ENCODE measurements at places on chromosomes 2 and 18.

DNA sequence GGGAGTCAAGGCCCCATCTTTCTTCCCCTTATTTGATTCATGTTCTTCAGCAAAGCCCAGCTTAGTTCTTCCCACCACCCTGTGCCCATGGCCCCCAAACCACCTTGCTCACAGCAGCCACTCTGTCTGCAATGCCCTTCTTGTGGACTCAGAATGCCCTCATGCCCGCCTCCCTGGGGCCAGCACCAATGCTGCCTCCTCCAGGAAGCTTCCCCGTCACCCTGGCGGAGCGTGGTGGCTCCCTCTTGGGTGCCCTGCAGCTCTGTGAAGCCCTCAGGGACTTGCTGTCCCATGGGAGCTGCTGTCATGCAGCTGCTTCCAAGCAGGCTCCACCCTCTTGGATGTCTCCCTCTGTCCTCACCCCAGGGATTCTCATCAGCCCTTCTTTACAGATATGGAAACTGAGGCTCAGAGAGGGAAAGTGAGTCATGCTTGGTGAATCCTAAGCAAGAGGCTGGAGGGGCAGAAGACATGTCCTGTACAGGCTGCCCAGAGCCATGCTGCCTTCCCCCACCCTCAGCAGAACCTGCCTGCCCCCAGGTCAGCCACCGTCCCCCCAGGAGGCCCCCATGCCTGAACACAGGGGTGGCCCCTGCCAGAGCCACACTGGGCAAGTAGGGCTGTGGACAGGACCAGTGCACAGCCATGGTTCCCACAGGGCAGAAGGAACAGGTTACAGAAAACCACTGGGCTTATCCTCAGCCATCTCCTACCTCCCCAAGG is 11.8 kb upstream of the DUSP2 start:
- DNase-seq = no peak

DNA sequence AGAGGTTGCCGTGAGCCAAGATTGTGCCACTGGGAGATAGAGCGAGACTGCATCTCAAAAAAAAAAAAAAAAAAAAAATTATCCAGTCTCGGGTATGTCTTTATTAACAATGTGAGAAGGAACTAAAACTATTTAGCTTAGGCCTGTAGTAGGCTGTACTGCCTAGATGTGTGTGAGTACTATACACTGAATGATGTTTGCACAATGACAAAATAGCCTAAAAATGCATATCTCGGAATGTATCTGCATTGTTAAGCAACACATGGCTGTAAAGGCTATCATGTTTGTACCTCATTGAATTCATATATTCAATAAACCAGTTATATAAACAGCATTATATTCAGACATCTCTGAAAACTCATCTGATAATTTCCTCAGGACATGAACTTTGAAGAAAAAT is 191.2 kb upstream of the SESTD1 start:
- DNase-seq = no peak

GRCh38 chr2:32948266-32948665 is 1.5 kb downstream of the LTBP1 start:
- no peak for DNase-seq

DNA sequence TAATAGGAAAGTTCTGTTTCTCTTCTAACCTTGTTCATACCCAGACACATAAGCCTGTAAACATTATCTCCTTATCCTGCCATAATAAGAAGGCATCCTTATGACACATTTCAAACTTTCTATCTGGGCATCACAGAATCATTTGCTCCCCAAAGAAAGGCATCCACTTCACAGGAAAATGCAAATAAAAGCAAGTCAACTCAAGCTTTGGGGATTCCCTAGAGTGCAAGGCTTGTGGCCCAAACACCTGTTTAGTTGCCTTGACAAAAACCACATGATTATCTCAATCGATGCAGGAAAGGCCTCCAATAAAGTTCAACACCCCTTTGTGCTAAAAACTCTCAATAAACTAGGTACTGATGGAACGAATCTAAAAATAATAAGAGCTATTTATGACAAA is 195.7 kb upstream of the GALNT5 start:
- no peak for DNase-seq

DNA sequence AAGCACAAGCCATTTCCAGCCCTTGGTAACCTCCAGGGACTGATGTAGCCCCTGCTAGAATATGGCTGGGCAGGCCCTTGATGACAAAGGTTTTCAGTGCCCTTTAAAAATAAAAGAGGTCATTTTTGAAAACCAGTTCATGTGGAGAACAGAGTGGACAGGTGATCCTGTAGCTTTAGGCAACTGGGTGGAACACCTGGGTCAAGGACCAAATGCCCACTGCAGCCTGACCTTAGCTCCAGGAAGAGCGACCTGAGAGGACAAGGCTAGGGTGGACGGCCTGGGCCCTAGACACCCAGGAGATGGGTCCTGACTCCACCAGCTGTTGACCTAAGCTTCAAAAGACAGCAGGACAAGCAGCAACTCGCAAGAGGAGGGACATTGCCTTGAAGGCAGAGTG is 116.6 kb downstream of the LIPG start:
- DNase-seq = no peak

DNA sequence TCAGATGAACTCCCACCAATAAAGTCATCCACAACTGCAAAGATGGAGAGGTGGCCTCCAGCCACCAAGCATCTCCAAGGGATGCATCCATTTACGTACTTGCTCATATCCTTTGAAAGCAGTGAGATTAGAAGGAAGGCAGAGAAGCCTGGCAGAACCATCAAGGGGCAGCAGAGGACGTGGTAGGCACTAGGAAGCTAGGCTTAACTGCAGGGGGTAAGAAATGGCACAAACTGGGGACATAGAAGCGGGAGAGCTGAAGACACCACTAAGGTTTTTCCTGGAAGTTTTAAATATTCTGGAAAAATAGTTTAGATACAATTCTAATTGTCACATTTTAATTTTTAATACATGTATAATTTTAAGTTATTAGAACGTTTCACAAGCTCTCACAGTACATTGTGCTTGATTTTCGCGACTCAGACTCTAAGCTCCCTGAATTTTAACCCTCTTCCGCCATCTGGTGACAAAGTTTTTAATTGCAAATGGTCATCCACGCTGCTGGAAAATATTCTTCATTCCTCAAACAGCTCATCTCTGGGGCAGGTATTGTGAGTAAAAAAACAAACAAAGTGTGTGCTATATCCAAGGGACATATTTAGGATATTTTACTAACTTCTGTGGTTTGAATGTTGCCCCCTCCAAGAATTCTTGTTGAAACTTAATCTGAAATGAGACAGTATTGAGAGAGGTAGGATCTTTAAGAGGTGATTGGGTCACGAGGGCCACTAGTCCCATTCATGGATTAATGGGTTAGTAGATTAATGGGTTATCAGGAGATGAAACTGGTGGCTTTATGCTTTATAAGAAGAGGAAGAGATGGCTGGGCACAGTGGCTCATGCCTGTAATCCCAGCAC is 1.6 kb upstream of the PSTPIP2 start:
- no peak for DNase-seq

- DNase-seq = no peak
These were observed 830 bp downstream of the DNER start for GRCh38 chr2:229713371-229714079.

DNA sequence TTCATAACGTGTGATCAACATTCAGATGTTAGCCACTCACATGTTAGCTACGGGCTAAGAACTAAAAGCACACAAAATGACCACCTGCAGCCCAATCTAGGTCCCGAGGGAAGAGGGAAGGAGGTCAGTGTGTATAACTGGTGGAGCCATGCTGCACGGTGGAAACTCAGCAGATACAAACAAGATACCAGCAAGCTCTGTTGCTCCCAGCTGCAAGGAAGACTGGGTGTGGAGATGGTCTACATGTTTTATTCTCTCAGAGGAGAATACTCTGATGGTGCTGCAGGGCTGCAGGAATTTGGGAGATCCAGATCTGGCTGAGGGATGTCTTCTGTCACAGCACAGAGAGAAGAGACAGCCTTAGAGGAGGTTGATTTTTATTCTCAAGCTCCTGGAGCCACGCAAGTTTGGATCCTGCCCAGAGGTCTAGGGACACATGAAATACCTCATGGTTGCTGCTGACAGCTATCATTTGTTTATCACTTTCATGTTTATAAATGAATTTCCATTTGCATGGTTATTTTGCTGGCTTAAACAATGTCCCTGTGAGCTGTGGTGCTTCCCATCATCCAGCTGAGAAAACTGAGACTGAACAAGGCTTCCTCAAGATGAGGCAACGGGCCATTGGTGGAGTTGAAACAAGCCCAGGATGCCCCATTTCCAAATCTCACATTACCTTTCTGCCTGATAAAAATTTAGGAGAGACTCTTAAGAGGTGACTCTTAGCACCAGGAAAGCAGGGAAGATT is 30.9 kb downstream of the RNF144A start:
- DNase-seq = no peak

DNA sequence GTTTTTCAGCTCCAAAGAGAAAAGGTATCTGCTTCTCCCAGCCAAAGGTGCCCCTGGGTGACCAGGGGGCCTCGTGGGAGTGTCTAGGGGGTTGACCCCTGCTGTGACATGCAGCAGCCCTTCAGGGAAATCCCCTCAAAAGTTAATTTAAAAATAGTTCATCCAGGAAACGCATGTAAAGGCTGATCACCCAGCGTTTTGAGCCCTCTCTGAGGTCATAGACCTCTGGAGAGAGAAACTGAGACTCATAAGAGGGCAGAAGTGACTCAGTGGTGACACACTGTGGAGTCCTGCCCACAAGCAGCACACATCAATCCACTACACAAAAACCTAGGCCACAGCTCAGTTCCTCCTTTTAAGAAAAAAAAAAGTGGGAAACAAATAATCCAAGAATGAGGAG is 11.9 kb downstream of the GAL3ST2 start:
- peak; percentile 21 for DNase-seq

DNA sequence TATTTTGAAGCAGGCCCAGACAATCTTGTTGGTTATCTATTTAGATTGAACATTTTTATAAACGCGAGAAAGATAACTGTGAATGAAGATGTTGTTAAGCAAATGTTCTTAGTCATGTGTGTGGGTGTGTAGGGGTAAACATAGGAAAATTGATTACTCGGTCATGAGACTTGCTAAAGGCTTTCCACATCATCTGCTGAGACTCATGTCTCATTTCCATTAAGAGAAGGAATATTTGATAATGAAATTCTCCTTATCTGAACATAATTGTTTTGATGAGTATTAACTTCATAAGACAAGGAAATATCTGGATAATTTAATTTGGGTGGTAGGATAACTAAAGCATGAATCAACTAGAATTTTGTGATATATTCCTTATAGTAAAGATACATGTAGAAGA is 19.7 kb downstream of the CCDC102B start:
- no peak for DNase-seq

DNA sequence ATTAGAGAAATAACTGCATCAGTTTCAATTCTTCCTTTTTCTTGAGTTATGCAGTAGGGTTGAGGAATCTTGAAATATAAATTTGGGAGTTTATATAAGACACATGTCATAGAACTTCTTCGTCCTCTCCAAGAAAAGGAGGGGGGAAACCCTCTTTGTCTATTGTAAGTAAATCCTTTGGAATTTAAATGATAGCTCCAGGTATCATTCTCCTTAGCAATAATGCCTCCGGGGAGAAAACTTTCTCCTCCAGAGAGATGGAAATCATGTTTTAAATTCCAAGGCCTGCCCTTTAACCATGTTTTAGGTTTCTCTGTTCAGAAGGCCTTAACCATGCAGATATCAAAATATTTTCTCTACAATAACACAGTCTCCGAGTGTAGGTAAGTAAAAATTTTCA is 899.7 kb upstream of the GCFC2 start:
- DNase-seq = no peak

Measured in stimulated activated CD8-positive, alpha-beta memory T cell treated with anti-CD3 and anti-CD28 coated beads, Interleukin-15, amount 100 ng/mL, for 4 hours (primary cell).